Pons (tissue), 1 donor: ENCODE measurements at places on chromosomes 5 and 9.

- no peak for DNase-seq
Measured at GRCh38 chr9:114237247-114237646, 81.9 kb downstream of the COL27A1 start.

- DNase-seq, result no peak
Measured at GRCh38 chr5:150067405-150067960, 18.9 kb downstream of the CSF1R start.

- no peak for DNase-seq
Measured at GRCh38 chr9:136520053-136520540, 25.8 kb downstream of the NOTCH1 start.

- no peak for DNase-seq
Measured at GRCh38 chr9:89254773-89255125, 56.2 kb upstream of the CKS2 start.

DNA sequence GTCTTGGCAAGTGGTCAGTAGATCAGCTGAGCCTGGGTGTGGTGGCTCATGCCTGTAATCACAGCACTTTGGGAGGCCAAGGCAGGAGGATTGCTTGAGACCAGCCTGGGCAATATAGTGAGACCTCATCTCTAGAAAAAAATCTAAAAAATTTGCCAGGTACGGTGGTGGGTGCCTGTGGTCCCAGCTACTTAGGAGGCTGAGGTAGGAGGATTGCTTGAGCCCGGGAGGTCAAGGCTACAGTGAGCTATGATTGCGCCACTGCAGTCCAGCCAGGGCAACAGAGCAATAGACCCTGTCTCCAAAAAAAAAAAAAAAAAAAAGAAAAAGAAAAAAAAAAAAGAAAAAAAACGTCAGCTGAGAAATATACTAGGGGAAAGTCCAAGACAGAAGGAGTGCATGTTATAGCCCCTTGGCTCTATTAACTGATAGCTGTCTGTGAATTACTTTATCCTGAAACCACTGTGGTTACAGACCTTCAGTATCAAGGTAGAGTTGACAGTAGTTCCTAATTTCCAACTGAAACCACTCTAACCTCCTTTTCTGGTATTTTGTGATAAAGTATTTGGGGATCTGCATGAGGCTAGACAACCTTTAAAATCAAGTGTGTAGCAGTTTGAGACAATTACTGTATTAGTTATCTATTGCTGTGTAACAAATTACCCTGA lies 2.3 kb upstream of the INIP start:
- no peak for DNase-seq

DNA sequence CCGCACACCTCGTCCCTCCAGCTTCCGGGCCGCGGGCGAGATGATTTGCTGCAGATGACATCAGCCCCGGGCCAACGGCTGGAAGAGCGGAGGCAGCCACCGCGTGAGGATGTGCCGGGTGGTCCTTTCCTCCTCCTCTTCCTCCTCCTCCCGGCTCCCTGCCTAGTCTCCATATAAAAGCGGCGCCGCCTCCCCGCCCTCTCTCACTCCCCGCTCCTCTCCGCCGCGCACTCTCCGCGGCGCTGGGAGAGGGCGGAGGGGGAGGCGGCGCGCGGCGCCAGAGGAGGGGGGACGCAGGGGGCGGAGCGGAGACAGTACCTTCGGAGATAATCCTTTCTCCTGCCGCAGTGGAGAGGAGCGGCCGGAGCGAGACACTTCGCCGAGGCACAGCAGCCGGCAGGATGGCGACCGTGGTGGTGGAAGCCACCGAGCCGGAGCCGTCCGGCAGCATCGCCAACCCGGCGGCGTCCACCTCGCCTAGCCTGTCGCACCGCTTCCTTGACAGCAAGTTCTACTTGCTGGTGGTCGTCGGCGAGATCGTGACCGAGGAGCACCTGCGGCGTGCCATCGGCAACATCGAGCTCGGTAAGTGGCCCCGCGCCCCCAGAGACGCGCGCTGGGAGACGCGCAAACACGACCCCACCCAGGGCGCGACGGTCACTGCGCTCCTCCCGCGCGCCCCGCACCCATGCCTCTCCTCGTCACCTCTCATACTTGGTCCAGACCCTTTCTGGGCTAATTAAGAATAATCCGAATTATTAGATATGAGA lies at the start of gene MAP1B:
TSS of gene MAP1B (plus strand) at position 345 of the 770 bp plus-strand sequence. CDS start at position 402, 57 bp downstream.
- DNase-seq, result peak; percentile 64

GRCh38 chr9:137550231-137550621 lies at the start of gene PNPLA7:
Gene PNPLA7 (minus strand): TSS chr9:137550402. CDS start chr9:137550197, 205 bp downstream.
- peak; percentile 89 for DNase-seq

GRCh38 chr9:121194730-121195129 lies 6.9 kb downstream of the RAB14 start:
- DNase-seq, result no peak

DNA sequence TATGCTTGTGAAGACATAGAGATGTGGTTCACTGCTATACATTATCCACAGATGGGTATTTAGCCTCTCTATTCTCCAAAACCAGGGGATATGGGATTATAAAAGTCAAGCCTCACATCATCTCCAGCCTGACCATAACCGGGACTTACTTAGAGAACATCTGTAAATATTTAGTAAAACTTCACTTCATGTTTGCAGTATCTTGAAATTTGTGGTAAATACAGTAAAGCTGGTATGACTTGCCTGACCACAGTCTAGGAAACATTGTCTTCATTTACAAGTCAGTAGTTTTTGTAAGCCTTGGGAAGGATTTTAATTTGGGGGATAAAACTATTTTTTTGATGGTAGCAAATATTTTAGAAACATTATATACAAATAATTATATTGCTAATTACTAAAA lies 64.2 kb downstream of the MAST4 start:
- no peak for DNase-seq

GRCh38 chr9:136643596-136644342 lies 18.9 kb upstream of the EGFL7 start:
- DNase-seq, result no peak

- DNase-seq, result no peak
Measured at GRCh38 chr5:64874753-64875152, 106.0 kb downstream of the CWC27 start.

DNA sequence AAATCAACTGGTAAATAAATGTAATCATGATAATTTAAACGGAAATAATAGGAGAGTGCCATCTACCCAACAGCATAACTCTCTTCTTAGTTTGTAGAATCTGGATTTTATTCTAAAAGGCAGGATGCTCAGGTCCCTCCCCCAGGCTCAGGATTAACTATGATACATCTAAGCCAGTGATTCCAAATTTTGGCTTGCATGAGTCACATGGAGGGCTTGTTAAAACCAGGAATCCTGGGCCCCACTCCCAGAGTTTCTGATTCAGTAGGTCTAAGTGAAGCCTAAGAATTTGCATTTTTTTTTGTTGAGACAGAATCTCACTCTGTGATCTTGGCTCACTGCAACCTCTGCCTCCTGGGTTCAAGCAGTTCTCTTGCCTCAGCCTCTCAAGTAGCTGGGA lies 62.3 kb upstream of the ZFR start:
- DNase-seq, result peak; percentile 15

DNA sequence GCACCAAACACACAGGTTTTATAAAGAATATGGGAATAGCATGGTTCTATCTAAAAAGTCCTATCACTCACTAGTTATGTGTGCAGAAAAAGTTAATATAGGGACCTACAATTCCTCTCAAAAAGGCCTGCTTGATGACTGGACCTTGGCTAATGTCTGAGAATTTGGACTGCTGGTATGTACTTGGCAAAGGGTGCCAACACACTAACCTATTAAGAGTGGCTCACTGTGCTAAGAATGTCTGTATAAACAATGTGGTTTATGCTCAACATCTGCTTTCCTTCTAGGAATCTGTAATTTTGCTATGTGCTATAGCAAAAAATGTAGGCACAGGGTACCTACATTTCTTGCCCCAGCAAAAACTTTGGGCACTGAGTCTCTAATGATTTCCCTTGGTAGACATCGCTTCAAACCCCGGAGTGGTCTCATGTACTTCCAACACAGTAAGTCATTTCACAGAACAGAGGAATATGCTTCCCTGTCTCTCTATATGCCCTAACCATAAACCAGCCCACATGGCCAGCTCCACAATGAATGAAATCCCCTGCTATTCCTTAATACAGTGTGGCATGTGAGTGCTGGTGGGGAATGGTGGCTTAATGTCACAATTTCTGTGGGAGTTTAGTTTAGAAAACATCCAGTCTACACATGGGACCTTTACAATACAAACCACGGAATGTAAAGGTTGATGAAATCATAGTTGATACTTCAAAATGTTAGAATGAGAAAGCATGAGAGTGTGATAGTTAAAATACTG lies 101.7 kb downstream of the UBAP2 start:
- DNase-seq, result no peak

- no peak for DNase-seq
Measured at GRCh38 chr9:87083986-87084385, 136.7 kb upstream of the GAS1 start.

DNA sequence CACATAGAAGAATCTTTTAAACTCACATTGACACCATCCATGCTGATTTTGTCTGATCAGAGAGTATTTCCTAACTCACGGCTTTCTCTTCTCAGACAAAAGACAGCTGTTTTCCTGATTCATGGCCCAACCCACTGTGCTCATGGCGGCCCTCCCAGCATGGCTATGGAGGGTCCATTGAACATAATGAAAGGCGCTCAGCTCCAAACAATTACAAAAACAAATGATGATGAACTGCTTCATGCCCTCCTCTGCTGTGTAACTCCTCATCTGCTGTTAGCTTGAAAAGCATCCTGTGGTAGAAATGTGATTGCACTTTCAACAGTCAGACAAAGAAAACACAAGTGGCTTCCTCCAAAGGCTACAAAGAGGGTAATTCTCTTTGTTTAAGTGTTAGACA lies 673.8 kb downstream of the PRELID2 start:
- no peak for DNase-seq

GRCh38 chr5:169089343-169089742 lies 211.6 kb downstream of the SLIT3 start:
- DNase-seq, result no peak

GRCh38 chr5:173823721-173824567 lies 64.2 kb upstream of the CPEB4 start:
- DNase-seq, result no peak

- DNase-seq, result peak; percentile 20
Measured at GRCh38 chr9:27053369-27054022, 48.0 kb upstream of the LRRC19 start.
